Stimulated activated CD4-positive, alpha-beta T cell treated with anti-CD3 and anti-CD28 coated beads, Interleukin-1b, Interleukin-23, amount 100 ng/mL, for 1 hour (primary cell): ENCODE measurements at places on chromosomes 11 and 22.

DNA sequence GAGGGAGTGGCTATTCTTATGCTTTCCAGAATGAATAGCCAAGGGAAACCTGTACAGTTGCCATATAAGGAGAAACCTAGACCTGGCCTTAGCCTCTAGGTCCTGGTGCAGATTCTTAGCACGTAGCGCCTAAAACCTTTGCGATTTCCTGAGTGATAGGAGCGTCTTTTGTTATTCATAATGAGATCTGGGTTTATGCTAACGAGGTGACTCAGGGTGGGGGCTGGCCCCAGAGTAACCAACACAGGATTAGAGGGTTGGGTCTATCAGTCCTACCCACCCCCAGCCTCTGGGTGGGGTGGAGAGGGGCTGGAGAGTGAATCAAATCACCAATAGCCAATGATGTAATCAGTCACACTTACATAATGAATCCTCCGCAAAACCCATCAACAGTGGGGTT is 73.4 kb upstream of the PARVG start:
- DNase-seq, result no peak

DNA sequence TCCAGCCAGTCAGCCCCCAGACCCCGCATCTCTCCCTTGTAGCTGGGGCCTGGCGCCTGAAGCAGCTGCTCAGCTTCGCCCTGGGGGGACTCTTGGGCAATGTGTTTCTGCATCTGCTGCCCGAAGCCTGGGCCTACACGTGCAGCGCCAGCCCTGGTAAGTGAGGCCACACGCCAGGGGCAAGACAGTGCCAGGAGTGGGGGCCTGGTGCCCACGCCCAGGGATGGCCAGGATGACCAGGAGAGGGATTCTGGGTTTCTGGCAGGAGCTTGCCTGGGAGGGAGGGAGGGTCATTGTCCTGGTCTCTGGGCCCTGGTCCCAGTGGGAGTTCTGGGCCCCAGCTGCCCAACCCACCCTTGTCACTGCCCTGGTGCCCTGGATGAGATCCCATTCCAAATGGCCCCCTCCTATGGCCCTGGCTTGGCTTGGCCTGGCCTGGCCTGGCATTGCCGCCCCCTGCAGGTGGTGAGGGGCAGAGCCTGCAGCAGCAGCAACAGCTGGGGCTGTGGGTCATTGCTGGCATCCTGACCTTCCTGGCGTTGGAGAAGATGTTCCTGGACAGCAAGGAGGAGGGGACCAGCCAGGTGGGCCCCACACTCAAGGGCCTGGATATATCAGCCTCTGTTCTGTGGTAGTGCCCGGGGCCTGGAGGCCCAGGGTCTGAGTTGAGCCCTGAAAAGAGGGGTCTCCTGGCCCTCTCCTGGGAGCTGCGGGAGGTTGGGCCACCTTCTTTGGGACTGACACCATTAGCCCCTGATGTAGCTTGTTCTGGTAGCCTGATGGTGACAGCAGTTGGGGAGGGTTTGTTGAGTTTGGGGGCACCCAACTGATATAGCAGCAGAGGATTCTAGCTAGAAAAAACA is 3.7 kb downstream of the SLC39A13 start:
- no peak for DNase-seq

- no peak for DNase-seq
These were observed 78.8 kb upstream of the HORMAD2 start for GRCh38 chr22:30001459-30001858.

DNA sequence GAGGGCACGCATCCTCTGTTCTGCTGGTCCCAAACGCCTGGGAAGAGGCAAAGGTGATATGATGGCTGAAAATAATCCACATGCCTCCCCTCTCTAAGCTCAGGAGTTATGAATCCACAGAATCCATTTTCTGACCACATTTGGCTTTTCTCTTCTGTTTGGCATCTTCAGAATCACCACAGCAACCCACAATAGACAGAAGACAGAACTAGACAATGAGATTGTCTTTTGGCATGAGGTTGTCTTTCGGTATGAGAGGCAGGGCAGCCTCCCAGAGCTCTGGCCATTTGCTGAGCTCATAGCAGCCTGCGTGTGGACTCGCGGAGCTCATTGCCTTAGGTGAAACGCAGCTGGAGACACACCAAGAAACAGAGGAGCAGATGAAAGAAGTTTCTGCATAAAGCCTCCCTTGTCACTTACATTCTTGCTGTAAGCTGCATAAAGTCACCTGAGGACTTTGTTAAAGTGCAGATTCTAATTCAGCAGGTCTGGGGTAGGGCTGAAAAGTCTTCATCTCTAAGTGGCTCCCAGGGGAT is 868.0 kb downstream of the NTM start:
- DNase-seq, result no peak

DNA sequence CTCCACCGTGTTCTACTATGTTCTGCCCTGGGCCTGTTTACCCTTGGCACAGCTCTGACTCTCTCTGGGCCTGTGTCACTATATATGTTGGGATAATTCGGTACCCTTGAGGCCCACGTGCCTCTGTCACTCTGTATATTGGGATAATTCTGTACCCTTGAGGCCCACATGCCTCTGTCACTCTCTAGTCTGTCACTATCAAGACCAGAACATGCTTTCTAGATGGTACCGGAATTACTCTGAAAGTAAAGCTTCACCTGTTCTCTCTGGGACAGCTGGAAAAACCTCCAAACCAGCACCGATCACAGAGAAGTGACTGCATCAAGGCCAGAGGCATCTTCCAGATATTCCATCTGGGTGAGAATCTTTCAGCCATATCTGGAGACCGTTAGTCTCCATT is 9.3 kb upstream of the FCHSD2 start:
- DNase-seq, result no peak

- no peak for DNase-seq
These were observed 1.8 kb downstream of the FUT4 start for GRCh38 chr11:94545264-94546161.

DNA sequence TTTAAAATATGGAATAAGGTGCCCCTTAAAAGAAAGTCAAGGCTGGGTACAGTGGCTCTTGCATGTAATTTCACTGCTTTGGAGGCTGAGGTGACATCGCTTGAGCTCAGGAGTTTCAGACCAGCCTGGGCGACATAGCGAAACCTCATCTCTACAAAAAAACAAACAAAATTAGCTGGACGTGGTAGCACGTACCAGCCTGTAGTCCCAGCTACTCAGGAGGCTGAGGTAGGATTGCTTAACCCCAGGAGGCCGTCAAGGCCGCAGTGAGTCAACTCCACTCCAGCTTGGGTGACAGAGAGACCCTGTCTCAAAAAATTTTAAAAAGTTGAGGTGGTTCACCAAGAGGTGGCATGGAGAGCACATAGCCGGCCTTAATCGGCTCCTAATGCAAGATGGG is 17.7 kb upstream of the ADORA2A start:
- DNase-seq, result no peak

- no peak for DNase-seq
These were observed 45.2 kb upstream of the FLI1 start for GRCh38 chr11:128648711-128649110.

GRCh38 chr22:30832407-30832987 is 136.1 kb downstream of the MORC2 start:
- DNase-seq, result no peak

DNA sequence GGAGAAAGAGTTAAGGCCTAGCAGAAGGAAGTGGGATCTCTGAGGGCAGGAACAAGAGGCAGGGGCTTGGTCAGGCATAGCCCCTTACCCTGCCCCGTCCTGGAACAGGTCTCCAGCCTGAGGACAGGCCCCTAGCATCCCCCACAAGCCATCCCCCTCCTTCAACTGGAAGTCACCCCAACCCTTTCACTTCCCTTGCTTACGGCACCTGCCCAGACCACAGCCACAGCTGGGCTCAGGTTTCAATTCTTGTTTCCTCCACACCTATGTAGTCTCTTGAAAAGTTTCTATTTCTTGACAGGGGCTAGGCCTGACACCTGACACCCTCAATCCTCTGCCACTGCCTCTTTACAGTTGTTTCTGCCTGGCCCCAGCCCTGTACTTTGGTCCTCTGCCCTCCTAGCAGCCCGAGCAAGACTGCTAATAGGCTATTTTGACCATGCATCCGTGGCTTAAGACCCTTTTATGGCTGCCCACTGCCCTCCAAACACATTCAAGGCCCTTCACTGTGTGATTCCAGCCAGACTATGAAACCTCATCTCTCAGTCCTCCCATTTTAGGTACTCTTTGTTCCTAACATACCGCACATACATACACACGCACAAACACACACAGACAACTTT is 10.9 kb upstream of the FCHSD2 start:
- no peak for DNase-seq

DNA sequence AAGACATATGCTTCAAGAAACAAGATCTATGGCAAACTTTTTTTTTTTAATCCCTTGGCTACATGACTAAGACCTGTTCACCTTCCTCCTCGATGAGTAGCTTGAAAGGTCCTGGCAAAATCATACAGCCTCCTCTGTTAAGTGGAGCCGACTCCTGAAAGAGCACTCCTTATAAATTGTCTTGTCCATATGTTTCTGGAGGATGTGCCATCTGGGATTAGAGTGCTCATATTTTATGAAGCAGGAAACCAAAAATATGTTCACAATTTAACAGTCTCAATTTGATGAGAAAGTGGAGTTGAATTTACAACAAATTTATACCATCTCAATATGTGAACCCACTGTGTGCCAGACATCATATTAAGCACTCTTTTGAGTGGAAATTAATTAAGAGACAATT is 912.1 kb upstream of the FAT3 start:
- DNase-seq, result no peak

DNA sequence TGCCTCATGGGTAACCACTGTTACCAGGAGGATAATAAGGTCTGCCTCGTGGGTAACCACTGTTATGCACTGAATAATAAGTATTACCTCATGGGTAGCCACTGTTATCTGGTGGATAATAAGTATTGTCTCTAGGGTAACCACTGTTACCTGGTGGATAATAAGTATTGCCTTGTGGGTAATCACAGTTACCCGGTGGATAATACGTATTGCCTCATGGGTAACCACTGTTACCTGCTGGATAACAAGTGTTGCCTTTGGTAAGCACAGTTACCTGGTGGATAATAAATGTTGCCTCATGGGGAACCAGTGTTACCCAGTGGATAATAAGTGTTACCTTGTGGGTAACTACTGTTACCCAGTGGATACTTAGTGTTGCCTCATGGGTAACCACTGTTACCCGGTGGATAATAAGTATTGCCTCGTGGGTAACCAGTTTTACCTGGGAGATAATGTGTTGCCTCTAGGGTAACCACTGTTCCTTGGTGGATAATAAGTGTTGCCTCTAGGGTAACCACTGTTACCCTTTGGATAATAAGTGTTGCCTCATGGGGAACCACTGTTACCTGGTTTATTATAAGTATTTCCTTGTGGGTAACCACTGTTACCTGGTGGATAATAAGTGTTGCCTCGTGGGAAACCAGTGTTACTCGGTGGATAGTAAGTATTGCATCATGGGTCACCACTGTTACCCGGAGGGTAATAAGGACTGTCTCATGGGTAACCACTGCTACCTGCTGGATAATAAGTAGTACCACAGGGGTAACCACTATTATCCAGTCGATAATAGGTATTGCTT is 10.6 kb upstream of the NXPE4 start:
- no peak for DNase-seq

GRCh38 chr11:78227921-78228320 is 39.2 kb downstream of the USP35 start:
- no peak for DNase-seq

GRCh38 chr11:12871788-12872321 is 137.3 kb upstream of the RASSF10 start:
- no peak for DNase-seq

GRCh38 chr11:114215428-114215827 is 80.8 kb upstream of the NNMT start:
- no peak for DNase-seq

DNA sequence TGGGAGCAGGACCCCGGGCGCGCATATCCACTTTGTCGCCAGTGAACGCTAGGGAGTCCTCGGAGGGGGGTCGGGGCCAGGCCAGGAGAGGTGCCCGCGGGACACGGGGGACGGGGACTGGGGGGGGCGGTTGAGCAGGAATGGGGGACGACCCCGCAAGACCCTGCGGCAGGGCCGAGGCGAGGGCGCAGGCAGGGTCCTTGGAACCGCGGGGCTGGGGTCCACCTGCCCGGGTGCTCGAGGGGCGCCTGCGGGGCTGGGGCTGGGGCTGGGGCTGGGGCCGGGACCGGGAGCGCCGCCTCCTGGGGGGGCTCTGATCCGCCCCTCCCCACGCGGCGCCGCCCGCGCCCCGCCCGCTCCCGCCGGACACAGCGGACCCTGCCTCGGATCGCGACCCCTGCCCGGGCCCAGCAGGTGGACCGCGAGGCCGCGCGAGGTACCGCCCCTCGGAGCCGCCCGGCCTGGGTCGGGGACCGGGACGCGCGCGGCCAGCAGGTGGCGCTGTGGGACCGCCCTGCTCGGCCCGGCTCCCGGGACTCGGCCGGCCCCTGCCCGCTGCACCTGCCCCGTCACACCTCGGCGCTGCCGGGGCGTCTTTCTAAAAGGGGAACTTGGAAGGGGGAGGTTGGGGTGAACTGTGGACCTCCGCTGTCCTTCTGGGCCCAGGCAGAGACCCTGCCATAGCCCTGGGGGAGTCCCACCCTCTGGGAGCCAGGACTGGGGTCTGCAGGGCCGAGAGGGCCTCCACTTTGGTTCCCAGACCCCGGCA is 11.0 kb downstream of the CRELD2 start:
- DNase-seq, result peak; percentile 77

GRCh38 chr11:108781946-108782345 is 117.1 kb downstream of the DDX10 start:
- DNase-seq, result no peak

GRCh38 chr11:72778535-72779494 is 15.0 kb downstream of the STARD10 start:
- no peak for DNase-seq

GRCh38 chr22:30318799-30319419 is 7.8 kb downstream of the TBC1D10A start:
- no peak for DNase-seq

- no peak for DNase-seq
These were observed 6.5 kb downstream of the ANKRD42 start for GRCh38 chr11:83200035-83200434.

DNA sequence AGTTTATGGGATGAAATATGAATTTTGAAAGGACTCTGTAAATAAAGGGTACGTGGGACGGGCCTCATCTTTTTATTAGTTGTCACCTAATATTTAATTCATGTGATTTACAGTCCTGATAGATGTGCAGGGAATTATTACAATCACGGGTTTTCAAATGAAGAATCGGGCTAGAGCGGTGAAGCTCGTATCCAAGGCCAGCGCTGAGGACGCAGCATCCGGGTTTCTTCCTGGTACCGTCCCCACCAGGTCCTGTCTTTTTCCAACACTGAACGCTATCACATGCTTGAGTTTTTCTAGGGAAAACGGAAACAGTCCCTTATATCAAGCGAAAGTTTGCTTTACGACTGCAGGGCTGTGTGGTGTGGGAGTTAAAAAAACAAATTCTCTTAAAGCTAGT is 787 bp downstream of the SMDT1 start:
- DNase-seq, result no peak

- DNase-seq, result no peak
These were observed 40.5 kb downstream of the DKK3 start for GRCh38 chr11:11967669-11968510.

GRCh38 chr11:90310210-90310609 is 87.4 kb upstream of the CHORDC1 start:
- no peak for DNase-seq

- DNase-seq, result no peak
These were observed 109.6 kb downstream of the SCN3B start for GRCh38 chr11:123544631-123545375.
